Stimulated activated CD8-positive, alpha-beta memory T cell treated with anti-CD3 and anti-CD28 coated beads, Interleukin-2, amount 100 ng/mL, for 48 hours (primary cell): ENCODE measurements at places on chromosomes 2 and 18.

DNA sequence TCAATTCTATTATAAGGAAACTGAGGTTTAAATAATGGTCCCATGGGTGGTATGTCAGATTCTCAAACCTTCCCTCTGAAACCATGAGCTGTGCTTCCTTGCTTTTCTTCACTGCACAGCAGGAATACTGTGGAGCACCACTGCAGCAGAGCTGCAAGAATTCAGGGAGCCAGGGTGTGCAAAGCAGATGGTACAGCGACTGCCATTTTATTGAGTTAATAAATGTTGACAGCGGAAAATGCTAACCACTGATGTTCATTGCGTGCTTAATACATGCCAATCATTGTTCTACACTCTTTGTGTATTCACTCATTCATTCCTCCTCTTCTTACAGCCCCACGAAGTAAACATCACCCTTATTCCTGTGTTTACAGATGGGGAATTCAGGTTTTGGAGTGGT, 152.2 kb upstream of the THSD7B start:
- no peak for DNase-seq

- DNase-seq, result no peak
Observed at GRCh38 chr18:79637921-79638909, 41.4 kb upstream of the CTDP1 start.

GRCh38 chr2:33494155-33494779, 17.8 kb downstream of the RASGRP3 start:
- DNase-seq, result no peak

DNA sequence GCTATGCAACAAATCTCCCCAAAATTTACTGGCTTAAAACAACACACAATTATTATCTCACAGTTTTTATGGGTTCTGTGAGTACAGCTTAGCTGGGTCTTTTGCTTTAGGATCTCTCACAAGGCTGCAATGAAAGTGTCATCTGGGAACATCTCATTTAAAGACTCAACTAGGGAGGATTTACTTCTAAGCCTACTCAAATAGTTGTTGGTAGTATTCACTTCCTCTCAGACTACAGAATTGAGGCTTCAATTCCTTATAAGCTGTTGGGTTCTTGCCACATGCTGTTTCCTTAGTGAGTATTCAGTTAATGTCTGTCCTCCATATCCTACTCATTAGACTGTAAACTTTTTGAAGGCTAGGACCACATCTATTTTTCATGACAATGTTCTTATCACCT, 72.3 kb downstream of the MDH1 start:
- no peak for DNase-seq

GRCh38 chr2:97969081-97970067, 26.4 kb downstream of the TMEM131 start:
- DNase-seq, result no peak

- DNase-seq, result no peak
Observed at GRCh38 chr2:221309892-221310583, 262.1 kb downstream of the EPHA4 start.

DNA sequence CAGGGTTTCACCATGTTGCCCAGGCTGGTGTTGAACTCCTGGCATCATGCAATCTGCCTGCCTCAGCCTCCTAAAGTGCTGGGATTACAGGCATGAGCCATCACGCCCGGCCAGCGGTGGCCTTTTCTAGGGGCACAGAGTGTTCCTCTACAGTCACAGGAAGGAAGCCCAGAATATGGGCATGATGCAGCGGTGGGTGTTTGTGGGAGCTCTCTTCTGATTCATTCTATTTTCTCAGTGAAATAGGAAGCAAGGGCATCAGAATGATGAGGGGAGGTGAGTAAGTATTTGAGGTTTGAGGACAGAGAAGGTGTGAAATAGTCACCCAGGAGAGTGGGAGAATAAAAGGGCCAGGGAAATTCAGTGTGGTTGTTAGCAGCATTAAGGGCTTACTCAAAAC, 70.3 kb upstream of the PSME4 start:
- peak; percentile 60 for DNase-seq

DNA sequence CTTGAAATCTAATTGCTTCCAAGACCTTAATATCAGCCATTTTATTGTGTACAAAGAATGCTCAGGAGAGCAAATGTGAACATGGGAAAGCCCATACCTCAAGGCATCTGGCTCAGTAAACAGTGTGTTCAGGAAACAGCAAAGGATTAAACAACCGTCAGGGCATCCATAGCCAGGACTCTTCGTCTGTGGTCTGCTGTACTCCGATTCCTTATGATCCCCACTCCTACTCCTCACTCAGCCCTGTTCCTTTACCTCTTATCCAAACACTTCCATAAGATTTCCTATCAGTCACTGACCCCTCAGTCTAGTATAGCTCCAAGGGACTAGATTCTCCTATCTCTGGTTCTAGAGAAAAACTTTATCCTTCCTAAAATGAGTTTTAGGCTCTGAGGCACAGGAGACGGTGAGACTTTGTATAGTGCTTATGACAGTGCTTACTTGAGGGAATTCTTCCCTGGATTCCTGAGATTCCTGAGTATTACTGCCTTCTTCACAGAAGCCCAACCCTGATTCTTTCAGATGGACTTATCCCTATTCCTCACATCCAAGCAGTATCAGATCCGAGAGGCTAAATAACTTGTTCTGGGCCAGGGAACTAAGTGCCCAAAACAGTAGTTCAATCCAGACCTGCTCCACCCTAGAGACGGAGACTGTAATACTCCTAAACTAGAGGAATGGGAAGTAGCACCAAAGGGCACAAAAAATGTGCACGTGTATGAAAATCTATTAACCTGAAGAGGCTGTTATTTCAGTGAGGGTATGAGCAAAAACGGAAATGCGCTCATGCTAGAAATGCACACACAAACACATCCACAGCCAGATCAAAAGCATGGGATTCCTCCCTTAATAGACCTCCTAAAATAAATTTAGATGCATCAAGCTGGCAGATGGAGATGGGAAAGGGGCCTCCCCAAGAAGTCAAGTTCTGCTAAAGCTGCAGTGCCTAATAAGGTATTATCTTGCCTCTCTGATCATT, 42.1 kb upstream of the SIGLEC15 start:
- DNase-seq, result no peak

DNA sequence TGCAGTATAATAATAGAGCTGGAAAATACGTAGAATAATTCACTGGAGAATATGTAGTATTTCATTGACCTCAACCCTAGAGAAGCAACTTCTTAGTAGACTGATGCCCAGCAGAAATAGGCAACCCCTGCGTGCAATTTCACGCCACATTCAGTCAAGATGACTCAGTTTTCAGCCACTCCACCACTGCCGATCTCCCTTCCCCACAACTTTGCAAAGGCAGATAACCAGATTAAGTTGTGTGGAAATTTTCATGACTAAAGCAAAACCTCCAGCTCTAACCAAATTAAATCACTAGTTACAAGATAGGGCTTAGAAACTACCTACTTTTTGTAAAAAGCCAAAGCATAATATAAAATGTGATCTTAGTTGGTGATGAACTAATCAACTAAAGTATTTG, 63.3 kb upstream of the STK17B start:
- peak; percentile 40 for DNase-seq

DNA sequence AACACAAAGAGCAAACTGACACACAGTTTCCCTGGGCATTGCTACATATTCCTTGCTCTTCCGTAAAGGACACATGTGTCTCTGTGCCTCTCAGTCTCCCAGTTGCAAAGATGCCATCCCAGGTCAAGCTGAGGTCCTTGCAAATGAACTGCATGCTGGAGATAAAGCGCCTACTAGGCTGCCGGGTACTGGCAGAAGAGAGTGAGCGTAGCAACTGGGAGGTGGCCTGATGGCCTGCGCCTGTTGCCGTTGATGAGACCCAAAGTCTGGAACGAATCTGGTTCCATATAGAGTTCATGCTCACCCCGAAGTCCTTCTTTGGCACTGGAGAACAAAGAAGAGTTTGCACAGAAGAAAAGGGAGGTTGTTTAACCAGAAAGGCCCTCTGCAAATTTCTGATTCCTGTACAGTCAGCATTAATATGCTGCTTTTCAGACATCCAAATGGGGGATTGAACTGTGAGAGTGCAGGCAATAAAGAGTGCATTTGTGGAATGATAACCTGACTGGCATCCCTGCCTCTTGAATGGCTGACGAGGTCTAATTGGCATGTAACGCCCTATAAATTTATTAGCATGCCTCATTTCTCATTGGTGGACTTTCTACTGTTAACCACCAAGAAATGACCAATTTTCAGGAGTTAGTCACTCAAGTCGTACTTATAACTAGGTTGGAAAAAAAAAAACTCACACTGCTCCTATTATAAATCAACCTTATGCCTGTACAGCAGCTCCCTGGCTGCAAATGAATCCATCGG, 78.7 kb downstream of the GBX2 start:
- no peak for DNase-seq

DNA sequence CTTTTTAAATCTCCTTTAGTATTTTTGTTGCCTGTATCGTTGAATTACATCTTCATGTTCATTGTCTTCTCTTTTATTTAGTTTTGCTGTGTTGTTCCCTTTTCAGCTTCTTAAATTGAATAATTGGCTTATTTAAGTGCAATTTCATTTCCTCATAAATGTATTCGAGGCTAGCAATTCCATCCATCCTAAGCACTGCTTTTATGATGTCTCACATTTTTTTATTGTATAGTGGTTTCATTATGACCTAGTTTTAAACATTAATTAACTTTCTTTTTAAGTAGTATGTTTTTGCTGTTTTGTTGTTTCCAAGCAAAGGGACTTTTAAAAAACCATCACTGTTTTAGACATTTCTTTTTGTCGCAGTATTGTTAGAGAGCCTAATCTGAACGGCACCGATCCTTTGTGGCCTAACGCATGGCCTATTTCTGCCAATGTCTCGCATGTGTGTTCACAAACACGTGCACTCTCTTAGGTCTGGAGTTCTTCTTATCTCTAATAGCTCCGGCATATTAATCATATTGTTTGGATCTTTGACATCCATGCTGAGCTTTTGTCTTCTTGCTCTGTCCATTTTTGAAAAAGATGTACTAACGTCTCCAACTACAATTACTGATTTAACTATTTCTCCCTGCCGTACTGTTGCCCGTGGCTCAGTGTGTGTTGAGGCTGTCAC, 59.6 kb upstream of the ZNF516 start:
- no peak for DNase-seq

GRCh38 chr18:26656944-26657536, 108.7 kb upstream of the KCTD1 start:
- DNase-seq, result no peak

GRCh38 chr2:18245375-18245774, 315.1 kb downstream of the RDH14 start:
- no peak for DNase-seq

DNA sequence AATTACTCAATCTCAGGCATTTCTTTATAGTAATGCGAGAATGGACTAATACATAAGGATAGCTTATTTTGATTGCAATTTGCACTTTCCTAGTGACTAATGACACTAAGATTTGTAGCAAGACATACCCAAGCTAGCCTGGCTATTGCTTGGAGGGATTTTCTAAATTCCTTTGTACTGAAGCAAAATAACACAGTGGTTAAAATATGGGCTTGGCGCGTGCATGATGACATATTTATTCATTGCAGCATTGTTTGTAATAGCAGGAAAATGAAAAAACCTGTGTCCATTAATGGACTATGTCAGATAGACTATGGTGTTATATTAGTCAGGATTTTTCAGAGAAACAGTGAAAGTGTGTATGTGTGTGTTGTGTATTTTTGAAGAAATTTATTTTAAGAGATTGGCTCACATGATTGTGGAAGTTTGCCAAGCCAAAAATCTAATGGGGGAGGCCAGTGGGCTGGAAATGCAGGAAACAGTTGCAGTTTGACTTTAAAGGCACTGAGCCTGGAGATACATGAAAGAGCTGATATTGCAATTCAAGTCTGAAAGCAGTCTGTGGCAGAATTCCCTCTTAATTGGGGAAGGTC, 16.7 kb upstream of the LAPTM4A start:
- no peak for DNase-seq

DNA sequence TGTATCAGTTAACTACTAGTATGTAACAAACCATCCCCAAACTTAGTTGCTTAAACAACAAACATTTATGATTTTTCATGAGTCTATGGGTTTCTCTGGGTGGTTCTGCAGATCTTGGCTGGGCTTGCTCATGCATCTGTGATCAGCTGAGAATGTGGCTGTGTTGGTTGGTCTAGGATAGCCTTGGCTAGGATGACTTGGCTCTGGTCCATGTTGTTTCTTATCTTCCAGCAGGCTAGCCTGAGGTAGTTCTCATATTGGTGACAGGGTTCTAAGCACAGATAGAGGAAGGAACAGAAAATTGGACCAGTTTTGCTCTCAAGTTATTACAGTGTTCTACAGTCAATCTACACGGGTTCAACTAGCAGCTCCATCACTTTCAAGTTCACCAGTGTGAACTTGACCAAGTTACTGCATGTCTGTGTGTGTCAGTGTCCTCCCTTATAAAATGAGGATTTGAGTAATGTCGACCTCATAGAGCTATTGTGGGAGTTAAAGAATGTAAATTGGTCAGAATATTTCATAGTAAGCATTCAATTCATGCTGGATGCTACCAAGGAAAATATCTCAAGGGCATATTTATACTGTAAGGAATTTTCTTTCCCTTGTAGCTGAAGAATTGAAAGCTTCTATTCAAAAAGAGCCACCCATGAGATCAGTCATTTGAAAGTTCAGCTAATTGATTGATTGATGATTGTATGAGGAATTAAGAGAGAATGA, 65.3 kb downstream of the MYO3B start:
- no peak for DNase-seq

DNA sequence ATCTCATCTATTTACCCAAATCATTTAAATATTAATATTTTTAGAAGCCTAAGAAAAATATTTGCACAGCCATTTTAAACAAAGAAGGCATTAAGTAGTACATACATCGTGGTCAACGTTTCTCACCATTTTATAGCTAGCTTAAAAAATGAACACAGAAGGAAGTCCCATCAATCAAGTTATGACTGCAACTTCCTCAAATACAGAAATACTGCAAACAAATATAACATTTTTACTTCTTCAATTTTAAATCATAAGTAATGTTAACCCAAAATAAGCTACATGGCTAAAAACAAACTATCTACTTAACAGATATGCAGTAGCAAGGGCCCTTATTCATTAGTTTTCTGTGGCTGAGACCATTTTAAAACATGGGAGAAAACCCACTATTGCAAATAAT, 30.6 kb downstream of the ITSN2 start:
- no peak for DNase-seq

DNA sequence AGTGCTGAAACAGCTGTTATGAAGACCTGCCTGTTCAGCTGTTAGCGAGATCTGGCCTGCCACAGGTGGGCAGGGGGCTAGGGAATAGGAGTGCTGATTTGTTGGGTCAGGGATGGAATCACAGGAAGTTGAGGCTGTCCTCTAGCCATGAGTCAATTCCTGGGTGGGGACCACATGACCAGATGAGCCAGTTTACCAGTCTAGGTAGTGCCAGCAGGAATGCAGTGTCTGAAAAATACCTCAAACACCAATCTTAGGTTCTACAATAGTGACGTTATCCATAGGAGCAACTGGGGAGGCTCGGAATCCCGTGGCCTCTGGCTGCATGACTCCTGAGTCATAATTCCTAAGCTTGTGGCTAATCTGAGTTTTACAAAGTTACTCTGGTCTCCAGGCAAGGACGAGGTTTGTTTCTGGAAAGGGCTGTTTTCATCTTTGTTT, 44.9 kb downstream of the DYSF start:
- DNase-seq, result no peak

GRCh38 chr2:29222381-29223179, 107.4 kb downstream of the CLIP4 start:
- DNase-seq, result no peak

GRCh38 chr18:75223687-75224347, 13.2 kb downstream of the TSHZ1 start:
- DNase-seq, result no peak
